Retina (tissue), 1 donor: ENCODE measurements at places on chromosomes 6 and 20.
A peak's percentile ranks its signal among the peaks of the same experiment; 100 is the strongest.

DNA sequence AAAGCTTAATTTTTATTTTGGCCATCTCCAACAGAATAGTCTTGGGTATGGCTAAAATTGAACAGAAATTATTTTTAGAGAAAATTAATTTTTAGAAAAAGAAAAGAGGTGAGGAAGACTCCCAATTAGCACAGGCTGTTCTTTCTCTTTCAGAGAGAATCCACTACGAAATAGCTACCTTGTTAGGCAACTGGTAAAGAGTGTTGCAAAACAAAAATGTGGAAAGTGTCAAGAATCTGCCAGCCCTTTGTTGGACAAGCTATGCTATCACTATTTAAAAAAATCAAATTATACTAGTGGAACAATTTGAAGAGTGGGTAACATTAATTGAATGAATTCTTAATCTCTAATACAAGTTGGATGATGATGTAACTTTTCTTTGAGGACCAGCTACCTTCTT is 19.2 kb upstream of the ZSCAN9 start:
- no peak for DNase-seq

GRCh38 chr6:329888-330691 is 37.8 kb downstream of the DUSP22 start:
- no peak for DNase-seq

- DNase-seq, result peak; percentile 80
These were observed at the start of gene RRP36 for GRCh38 chr6:43021270-43022047. TSS of gene RRP36 (plus strand) at chr6:43021623. CDS start at chr6:43021655, 32 bp downstream.

DNA sequence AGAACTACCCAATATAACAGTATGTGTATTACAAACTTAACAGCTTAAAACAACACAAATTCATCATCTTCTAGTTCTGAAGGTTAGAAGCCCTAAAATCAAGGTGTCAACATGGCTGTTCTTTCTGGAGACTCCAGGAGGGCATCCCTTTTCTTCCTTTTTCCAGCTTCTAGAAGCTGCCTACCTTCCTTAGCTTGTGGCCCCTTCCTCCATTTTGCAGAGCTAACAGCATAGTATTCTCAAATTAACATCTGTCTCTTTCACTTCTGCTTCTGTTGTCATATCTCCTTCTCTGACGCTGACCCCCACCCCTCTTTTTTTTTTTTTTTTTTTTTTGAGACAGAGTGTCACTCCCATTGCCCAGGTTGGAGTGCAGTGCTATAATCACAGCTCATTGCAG is 52.8 kb upstream of the AKIRIN2 start:
- no peak for DNase-seq

- DNase-seq, result peak; percentile 40
These were observed 108.6 kb upstream of the EYA4 start for GRCh38 chr6:133132466-133132971.

DNA sequence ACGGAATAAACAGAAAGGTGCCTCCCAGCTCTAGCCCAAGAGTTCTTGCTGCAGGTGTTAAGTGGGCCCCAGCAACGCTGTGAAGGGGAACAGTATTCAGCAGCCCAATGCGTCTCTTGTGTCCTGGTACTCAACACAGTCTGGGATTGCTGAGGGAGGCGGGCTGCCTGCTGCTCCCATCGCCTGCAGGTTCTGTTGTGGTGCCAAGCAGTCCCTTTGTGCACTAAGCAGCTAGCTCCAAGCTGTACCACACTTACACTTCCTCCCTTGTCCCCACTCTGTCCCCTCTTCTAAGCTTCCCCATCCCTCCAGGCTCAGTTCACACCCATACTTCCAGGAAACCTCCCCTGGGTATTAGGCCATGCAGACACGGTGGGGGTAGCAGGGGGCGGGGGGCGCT is 92.7 kb downstream of the AGPAT4 start:
- no peak for DNase-seq

- no peak for DNase-seq
These were observed 117.4 kb downstream of the MAFB start for GRCh38 chr20:40571639-40572038.

GRCh38 chr6:2608503-2608902 is 142.2 kb downstream of the MYLK4 start:
- DNase-seq, result no peak

GRCh38 chr20:35135867-35136586 is 11.1 kb downstream of the EDEM2 start:
- DNase-seq, result no peak
